ENCODE measurements at places on chromosomes 3 and 15.

GRCh38 chr15:50228866-50229265 lies 36.7 kb downstream of the HDC start:
- no peak for DNase-seq

- DNase-seq = peak; percentile 87
Observed at GRCh38 chr3:83934192-83935021, 1024.4 kb upstream of the CADM2 start.

- no peak for DNase-seq
Observed at GRCh38 chr15:92120094-92120795, 266.7 kb downstream of the SLCO3A1 start.

- DNase-seq = no peak
Observed at GRCh38 chr3:27655547-27655946, 66.6 kb downstream of the EOMES start.

DNA sequence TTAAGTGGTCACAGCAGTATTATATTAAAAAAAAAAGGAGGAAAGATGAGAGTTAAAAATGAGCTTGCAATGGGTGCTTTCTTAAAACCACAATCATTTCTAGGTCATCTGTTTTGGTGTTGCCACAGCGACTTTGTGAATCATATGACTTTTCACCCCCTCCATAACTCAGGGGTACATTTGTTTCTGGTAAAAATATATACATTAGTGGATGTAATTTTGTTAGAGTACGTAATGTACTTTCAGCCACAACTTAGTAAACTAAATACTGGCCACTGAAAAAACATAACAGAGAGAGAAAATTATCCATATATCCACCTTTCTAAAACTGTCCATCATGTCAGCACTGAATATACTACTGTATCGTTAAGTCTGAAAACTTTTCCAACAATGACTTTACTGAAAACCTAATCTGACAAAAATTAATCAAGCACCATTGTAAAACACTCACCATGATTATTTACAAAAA lies 3.4 kb downstream of the ANKRD28 start:
- DNase-seq = peak; percentile 21

GRCh38 chr15:67731112-67731721 lies 94.1 kb upstream of the SKOR1 start:
- DNase-seq = no peak

All from Kasumi-1 (cell line).